SK-MEL-5 (cell line): ENCODE measurements at places on chromosomes 1 and 21.

- DNase-seq = peak; percentile 70
Measured at GRCh38 chr1:25543425-25544242, at the start of gene LDLRAP1. TSS of gene LDLRAP1 (plus strand) at chr1:25543606. CDS start at chr1:25543699, 93 bp downstream.

DNA sequence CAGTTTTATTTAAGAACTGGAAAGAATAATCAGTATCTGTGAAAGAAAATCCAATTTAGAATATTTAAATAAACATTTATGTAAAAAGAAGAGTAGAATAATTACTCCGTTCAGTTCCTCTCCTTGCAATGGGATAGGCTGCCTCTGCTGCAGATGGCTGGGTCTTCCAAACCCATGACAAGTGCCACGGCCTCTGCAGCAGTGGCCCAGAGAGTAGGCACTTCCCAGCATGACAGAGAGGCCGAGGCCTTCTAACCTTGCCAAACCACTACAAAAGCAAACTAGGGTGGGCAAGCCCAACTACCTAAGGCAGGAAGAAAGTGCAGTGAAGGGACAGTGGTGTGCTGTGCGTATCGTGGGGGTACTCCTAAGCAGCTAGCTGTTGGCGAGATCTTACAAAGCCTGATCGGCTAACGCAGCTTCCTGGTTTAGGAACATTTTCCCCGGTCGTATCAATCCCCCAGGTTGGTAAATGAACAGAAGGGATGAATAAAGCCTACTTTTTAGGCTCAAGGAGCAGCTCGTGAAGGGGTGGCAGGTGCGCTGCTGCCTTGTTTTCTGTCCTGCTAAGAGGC is 14.5 kb downstream of the ICMT start:
- no peak for DNase-seq

DNA sequence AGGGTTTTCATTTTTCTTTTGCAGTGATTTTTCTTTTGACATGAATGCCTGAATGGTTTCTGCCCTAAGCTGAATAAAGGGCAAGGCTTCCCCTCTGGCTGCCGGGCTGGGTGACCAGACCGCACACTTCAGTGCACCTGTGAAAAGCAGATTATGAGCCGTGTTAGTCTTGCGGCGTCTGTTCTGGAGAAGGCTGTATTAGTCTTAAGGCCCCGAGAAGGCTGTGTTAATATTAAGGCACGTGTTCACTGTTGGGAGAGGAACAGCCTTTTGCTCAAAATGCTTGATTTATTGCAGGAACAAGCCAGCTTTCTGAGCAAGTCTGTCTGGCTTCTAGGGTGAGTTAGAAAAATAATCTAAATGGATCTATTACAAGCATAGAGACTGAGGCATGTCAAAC is 54.7 kb upstream of the DNAH14 start:
- no peak for DNase-seq

GRCh38 chr1:29084196-29084521 is 39.5 kb downstream of the TMEM200B start:
- no peak for DNase-seq

DNA sequence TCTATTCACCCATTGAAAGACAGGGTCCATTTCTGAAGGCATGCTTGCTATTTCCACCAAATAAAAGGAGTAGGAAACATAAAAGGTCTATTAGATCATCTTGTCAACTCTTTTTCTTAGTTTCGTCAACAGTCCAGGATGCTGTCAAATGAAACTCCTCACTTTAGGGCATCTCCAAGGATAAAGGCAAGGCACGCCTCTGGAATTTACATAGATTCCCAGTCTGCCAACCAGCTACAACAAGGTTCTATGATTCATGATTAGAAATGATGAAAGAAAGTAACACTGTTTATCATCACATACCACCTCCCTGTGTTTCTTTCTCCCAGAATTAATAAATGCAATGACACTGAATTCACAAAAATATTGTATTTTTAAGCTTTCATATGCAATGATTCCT is 636.3 kb downstream of the LTN1 start:
- no peak for DNase-seq
